ENCODE measurements at places on chromosomes 7 and 10.
A peak's percentile ranks its signal among the peaks of the same experiment; 100 is the strongest.

- no peak for DNase-seq
Measured at GRCh38 chr7:130891254-130892094, 157.5 kb upstream of the KLF14 start.

DNA sequence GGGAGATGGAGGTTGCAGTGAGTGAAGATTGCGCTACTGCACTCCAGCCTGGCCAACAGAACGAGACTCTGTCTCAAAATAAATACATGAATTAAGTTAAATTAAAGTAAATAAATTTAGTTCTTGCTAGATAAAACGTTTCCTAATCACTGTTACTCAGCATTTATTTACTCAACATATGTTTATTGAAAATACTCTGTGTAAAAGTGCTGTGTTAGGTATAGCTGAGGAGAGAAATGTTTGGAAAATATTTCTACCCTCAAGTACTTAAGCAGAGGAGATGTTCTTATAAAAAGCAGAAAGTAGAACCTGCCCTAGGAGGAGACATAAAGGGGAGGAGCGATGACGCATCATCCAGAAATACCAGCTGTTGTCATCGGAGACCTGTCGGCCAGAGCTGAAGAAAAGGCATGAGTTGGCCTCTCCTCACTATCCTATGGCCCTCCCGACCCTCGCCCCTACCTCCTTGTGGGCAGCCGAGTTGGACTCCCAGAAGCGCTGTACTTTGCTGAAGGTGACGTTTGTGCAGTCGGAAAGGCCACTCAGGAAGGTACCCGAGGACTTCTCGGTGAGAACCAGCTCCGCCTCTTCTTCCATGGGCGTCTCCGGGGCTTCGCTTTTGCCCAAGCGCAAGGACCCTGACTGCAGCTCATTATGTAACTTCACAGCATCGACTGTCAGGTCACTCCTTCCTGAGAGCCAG is 1.1 kb downstream of the RRP12 start:
- DNase-seq = peak; percentile 57

DNA sequence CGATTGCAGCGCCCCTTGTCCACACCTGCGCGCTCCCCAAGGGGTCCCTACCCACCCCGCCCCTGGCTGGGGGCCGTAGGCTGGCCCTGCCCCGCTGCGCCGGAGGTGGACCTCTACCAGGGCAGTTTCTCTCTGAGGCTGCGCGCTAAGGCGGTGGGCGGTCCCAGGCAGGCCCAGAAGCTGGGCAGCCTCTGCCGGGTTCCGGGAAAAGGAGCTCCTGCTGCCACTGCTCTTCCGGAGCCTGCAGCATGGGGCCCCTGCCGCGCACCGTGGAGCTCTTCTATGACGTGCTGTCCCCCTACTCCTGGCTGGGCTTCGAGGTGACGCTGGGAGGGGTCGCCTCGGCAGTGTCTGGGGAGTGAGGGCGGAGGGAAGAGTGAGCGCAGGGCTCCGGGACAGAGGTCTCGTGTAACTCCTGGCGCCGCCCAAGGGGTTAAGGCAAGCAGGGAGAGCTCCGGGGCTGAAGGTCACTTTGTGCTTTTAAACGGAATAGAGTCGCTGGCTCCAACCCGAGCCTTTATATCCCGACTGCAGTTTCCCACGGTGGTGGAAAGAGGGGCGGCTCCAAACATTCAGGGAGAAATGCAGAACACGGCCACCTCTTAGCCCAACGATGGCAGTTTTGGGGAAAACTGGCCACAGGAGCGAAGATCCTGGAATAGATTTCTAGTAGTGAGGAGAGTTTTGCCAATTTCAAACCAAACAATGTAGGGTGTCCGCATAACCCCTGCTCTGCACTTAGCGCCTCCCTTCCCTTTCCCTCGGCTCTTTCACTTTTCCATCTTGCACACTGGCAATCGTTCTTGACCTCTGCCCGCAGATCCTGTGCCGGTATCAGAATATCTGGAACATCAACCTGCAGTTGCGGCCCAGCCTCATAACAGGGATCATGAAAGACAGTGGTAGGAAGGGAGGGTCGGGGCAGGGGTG is at the start of gene GSTK1:
Gene GSTK1, plus strand, starts transcription at position 176 of the 930 bp plus-strand sequence. Its CDS starts 73 bp downstream, at position 249.
- peak; percentile 81 for DNase-seq

DNA sequence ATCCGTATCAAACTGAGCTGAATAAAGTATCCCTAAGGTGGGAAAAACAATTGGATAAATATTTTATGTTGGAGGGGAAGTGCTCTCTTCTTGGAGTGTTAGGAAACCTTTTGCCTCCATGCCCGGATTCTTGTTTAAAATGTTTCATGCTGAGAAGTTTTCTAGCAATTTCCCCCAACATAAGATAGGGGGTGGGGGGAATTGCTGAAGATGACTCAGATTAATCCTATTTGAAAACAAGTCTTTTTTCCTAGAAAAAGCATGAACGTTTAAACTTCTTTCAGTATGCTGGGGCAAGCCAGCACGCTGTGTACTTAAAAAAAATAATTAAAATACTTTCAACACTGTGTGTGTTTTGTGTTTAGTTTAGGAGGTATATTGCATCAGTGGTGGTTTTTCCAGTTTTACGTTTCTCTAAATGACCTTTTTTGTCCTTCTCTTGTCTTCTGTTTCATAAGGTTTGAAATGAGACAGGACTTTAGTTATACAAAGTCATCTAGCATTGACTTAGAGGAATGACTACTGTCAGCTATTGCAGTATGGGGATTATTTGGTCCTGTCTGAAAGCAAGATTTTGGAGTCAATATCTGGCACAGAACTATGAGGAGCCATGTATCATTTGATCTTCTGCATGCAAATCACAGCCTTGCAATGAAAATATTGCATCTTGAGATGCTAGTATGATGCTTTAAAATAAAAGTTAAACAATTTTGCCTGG is 295.9 kb downstream of the GATA3 start:
- no peak for DNase-seq

DNA sequence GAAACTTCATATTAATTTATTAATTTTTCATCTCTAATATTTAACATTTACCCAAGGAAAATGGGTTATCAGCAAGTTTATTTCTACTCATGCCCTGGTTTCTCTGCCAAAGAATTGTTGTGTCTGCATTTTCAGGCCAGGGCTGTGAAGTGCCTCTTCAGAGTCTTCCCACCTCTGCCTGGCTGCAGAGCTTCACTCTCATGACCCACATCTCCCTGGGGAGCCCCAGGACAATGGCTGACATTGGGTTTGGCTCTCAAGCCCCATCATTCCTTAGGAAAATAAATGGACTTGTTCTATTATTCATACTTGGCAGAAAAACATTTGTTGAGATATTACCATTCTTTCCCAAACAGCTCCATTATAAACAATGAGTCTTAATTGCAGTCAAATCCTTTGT is 30.3 kb downstream of the CACNA2D1 start:
- DNase-seq = no peak

- DNase-seq = no peak
Measured at GRCh38 chr7:44175730-44176129, 13.5 kb downstream of the GCK start.

GRCh38 chr10:132749371-132749795 is 36.6 kb downstream of the NKX6-2 start:
- DNase-seq = no peak

- no peak for DNase-seq
Measured at GRCh38 chr10:27463961-27464360, 40.1 kb upstream of the RAB18 start.

DNA sequence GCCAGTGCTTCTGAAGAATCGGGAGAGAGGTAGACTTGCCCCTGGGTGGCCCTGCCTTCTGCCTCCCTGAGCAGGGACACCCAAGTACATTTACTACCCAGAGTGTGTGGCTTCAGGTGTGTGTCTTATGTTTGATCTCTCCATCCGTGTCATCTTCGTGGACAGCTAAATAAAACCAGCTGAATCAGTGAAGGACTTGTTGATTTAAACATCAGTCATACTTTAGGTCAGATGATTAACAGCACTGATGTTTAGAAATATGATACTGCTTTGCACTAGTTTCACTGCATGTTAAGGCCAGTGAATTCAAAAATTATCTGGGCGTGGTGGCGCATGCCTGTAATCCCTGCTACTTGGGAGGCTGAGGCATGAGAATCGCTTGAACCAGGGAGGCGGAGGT is 4.0 kb downstream of the MTG1 start:
- no peak for DNase-seq

DNA sequence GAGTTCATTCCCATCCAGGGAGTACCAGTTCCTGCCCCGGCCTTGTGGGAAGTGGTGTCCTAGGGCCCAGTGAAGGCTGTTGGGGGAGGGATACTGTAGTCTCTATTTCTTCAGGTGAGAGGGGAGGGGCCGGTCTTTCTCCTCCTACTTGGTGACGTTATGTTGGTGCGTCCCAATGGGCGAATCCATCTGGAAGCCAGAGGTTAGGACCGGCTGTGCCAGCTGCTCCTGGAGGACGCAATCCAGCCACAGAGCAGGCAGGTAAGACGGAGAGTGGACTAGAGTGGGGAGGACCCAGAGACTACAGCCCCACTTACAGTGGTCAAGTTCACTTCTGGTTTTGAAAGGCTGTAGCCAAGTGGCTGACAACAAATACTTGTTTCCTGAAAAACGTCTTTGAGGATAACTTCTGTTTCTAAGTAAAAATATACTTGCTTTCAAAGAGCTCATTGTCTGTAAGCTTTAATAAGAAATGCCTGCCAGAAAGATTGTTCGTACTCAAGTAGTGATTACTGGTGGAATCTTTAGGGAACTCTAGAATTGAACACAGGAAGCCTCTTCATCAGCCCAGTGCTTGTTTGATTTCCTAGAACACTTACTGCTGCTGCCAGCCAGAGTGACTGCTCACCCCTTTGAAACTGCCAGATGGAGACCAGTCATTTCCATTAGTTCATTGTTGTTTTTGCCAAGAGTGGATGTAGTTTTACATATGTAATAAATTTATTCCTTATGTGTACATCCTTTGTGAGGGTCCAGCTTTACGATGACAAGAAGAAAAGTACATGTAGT is 25.4 kb downstream of the RBM33 start:
- no peak for DNase-seq

DNA sequence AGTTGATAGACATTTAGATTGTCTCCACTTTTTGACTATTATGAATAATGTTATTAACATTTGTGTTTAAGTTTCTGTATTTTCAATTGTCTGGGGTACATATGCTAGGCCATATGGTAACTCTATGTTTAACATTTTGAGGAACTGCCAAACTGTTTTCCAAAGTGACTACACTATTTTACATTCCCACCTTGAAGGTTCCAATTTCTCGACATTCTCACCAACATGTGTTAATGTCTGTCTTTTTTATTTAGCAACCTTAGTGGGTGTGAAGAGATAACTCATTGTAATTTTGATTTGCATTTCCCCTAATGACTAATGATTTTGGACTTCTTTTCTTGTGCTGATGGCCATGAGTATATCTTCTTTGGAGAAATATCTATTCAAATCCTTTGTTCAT is 832.4 kb downstream of the DNAJB9 start:
- DNase-seq = no peak
